Effector CD8-positive, alpha-beta T cell (primary cell): ENCODE measurements at places on chromosomes 16 and 17.
A peak's percentile ranks its signal among the peaks of the same experiment; 100 is the strongest.

DNA sequence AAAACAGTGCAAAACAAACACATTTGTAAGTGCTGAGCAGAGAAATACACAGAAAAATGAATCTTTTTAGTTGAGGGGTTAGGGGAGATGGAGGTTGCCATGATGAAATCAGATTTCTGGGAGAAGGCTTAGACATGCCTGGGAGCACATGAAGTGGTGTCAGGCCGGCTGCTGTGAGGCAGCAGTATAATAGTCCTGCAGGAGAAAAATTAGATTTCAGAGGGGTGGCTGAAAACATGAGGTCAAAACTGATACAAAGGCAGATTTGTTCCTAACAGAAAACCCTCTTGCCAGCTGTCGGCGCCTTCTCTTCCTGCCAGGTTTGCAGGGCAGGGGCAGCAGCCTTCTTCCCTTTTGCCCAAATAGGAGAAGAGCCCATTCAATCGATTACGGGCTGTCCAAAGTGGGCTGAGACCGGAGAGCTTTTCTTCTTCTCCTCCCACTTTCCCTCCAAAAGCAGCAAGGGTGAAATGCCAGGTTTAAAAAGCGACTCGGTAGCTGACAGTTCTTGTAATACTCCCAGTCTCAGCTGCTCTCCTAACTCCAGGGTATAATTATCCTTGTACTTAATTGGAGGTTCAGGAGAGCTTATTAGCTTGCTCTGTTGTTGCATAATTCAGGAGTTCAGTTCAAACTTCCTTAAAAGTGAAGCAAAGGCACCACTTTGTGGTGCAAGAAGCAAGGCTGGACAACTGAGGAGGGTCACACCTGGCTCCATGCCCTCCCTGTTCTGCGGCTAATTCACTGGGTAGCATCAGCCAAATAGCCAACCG is 80.0 kb downstream of the PCTP start:
- DNase-seq, result no peak

- no peak for DNase-seq
These were observed 266.5 kb downstream of the IRF8 start for GRCh38 chr16:86165479-86165878.

DNA sequence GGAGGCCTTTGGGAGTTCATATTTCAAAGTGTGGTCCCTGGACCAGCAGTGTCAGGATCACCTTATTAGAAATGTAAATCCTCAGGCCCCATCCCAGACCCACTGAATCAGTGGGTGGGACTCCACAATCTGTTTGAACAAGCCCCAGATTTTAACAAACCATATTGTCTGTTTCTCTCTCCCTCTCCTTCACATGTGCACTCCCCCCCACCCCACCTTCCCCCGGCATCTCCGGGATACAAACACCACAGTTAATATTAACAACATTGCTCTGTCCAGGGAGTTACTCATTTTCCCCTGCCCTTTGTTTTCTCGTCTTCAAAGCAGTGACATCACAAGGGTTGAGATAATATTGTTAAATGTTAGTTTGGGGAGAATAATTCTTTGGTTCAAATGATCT is 127.3 kb downstream of the KATNIP start:
- DNase-seq, result no peak

GRCh38 chr16:67865318-67865717 is 7.5 kb upstream of the EDC4 start:
- DNase-seq, result no peak

GRCh38 chr16:1337486-1337885 is 4.0 kb downstream of the BAIAP3 start:
- DNase-seq, result no peak

- no peak for DNase-seq
These were observed 273.2 kb downstream of the C16orf95 start for GRCh38 chr16:87044032-87044382.

DNA sequence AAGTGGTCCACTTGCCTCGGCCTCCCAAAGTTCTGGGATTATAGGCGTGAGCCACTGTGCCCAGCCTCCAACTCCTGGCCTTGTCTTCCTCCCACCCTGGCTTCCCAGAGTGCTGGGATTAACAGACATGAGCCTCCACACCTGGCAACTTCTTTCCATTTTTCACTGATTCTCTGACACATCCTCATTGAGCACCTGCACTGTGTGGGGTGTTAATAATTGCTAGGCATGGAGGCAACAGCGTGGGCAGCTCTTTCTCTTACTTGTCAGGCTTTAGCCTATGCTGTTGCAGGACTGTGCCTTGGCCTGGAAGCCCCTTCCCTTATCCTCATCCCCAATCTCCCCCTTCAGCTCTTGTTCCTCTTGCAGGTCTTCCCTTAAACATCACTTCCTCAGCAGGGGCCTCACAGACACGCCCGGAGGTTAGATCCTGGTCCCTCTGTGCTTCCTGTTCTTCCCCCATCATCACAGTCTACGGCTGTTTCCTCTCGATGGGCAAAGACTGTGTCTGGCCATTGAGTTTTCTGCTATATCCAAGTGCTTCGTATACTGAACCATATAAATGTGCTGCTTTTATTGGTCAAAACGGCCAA is 7.9 kb downstream of the QPRT start:
- DNase-seq, result no peak

DNA sequence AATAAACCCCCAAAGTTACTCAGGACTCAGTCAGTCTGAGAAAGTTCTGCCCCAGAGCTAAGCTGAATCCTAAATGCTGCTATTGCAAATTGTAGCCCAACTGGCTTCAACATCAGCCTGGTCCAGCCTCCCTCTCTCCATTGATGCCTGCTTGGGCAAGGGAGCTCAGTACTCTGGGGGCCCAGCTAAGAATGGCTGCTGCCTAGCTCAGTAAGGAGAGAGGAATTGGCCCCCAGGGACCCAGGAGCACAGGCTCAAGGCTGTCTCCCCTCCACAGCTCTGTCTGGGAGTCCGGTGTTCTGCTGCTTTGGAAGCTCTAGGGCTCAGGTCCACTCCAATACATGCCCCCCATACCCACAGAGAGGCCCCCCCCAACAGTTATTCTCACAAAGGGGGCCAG is 1.6 kb downstream of the UNC119 start:
- DNase-seq, result no peak

DNA sequence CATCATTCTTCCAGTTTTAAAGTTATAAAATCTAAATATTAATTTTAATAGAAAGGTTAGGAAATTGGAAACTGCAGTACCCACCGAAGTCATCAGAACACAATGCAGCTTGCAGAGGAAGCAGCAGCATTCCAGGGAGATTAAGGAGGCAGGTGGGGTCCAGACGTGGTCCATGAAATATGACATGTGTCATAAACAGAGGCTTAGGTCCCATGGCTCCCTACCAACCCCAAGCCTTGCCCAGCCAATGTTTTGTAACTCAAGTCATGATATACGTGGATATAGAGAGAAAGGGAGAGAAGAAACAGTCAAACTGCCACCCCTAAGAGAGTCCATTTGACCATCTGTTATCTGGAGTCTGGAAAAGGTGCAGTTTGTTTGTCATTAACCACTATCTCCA is 670.0 kb downstream of the TOX3 start:
- DNase-seq, result no peak

DNA sequence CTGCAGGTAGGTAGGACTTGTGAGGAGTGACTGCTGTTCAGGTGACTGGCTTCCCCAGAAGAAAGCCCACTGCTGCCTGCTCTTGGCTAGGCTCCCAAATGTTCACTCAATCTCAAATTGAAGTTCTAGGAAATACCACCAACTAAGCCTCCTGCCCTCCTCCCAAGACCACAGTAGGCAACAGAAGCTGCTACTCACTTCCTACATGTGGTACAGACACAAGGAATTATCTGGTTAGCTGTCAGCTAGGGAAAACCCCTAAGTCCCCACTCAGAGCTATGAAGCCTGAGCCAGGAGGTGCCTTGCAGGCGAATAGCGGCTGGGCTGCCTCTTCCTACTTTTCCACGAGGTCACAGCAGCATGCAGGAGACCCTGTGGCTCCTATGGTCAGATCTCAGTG is 4.9 kb downstream of the FBXO39 start:
- no peak for DNase-seq

- DNase-seq, result peak; percentile 45
These were observed 1.1 kb downstream of the C17orf107 start for GRCh38 chr17:4900231-4901107.

DNA sequence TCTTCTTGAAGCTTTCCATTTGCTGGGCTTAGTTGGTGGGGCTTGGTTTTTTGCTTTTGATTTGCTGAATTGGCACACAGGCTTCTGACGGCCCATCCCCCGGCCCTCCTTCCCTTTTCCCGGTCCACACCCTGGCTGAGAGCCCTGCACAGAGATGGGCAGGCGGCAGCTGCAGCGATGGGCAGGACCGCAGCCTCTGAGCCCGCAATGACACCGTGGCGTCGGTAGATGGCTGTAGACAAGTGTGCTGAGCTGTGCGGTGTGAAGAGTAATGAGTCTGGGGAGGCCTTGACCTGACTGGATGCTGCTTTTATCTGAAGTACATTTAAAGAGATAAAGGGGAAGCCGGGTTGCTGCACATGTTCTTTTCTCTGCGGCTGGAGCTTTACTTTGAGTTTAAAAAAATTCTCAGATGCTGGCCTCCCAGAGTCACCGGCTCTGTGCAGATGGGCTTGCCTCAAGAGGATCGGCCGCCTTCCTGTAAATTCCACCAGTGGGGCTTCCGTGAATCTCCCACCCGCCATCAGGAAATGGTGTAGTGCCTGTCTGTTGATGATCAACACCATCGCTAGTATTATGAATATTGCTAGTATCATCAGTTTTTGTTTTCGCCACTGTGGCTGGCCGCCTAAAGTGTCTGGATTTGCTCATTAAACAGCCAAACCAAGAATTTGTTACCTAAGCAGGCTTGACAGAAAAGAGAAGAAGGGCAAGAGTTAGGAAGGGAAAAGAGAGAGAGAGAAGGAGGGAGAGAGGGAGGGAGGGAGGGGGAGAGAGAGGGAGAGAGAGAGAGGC is 245.6 kb upstream of the RBFOX1 start:
- DNase-seq, result no peak

DNA sequence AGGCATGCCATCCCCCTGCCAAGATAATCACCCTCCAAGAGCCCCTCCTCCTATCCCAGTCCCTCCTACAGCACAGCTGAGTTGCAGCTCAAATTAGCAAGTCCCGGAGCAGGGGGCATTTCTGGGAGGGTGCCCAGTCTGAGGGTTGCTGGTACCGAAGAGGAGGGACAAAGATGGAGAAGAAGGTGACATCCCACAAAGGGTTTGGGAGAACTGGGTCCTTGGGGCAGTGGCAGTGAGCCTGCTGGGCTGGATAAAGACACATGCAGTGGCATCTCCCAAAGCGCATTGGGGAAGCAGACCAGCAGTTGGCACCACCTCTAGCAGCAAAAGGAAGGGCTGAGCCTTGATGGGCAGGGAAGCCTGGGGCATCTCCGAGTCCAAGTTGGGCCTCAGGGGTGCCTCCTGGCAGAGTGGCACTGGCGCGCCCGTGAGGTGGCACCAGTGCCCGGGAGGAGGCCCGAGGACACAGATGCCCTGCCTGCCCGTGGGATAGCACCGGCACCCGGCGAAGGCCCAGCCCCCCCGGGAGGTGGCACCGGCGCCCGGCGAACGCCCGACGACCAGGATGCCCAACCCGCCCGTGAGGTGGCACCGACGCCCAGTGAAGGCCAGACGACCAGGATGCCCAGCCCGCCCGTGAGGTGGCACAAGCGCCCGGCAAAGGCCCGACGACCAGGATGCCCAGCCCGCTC is 622 bp downstream of the TOM1L2 start:
- peak; percentile 27 for DNase-seq

DNA sequence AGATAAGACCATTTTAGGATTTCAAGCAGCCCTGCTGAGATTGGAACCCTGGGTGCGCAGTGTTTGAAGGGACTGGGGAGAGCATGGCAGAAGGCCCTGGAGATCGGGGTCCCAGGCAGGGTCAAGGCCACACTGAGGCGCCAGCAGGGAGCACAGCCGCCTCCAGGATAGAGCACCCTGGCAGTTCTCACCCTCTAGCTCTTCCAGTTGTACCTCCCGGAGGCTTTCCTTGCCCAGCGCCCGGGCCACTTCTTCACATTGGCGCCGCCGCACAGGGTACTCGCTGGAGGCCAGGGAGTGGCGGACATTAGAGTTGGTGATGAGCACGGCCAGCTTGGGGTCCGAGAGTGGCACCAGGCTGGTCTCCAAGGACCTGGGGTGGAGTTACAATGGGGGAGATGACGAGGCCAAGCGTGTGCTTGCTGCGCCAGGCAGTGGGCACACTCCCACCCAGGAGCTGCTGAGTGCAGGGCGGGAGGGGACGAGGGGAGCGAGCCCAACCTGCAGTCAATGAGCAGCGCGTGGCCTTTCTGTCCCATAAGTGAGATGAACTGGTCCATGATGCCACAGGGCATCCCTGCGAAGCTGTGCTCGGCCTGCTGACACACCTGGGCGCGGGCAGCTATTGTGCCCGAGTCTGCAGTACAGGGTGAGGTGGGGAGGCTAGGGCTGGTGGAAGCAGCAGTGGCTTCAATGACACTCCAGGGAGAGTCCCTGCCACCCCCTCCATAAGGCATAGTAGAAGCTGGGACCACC is 2.3 kb downstream of the GALK1 start:
- DNase-seq, result no peak

- DNase-seq, result no peak
These were observed 79.0 kb downstream of the AMFR start for GRCh38 chr16:56346131-56346890.

- no peak for DNase-seq
These were observed 2.7 kb downstream of the ZNF764 start for GRCh38 chr16:30555315-30556124.

DNA sequence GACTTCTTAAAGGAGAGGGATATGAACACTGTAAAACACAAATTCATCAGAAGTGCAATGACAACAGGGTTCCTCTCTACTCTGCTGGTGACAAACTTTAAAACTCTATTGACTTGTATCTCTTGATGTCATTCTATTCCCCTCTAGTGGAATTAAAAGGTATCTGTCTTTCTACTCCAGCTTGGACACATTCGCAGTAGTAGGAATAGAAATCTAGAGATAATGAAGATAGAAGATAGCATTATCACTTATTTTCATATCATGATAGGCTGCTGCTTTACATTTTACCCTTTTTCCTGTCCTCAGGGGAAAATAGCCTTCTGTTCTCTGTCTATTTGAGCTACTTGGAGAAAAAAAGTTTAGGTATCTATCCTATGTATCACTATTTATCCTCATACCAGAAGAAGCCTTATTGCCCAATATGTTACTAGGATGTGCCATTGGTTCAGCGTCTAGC is 209.6 kb upstream of the CACNG5 start:
- DNase-seq, result no peak

GRCh38 chr16:54116124-54116655 is 170.4 kb downstream of the IRX3 start:
- no peak for DNase-seq

- DNase-seq, result no peak
These were observed 31.9 kb downstream of the CUEDC1 start for GRCh38 chr17:57923182-57923872.

GRCh38 chr16:73189136-73189535 is 141.2 kb upstream of the ZFHX3 start:
- DNase-seq, result no peak

DNA sequence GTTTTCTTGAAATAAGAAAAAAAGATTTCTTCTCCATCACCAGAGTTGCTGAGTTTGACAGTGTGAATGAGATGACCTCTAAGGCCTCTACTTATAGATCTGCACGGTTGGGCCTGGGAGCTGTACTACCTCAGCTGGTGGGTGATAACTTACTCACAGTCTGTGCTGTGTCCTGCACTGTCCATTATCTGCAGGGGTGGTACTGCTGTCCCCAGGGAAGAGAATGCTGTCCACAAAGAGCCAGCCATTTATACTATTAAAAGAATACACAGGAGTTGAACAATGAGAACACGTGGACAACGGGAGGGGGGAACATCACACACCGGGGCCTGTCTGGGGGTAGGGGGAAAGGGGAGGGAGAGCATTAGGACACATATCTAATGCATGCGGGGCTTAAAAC is 655.3 kb downstream of the WWOX start:
- no peak for DNase-seq
